Myocyte (in vitro differentiated cells): ENCODE measurements at places on chromosomes 6 and 20. TPM values are rescaled to one million over a fixed set of nuclear protein-coding genes. Genes with fewer than 3 reads are reported as not detected.

Gene BANF2
- not detected in 2 replicates for total RNA-seq

- peak; percentile 67 for DNase-seq
Measured at GRCh38 chr6:157151989-157152388, 171.3 kb downstream of the TMEM242 start.

Gene PM20D2
- total RNA-seq = 7.3 and 11.0 TPM in 2 replicates

DNA sequence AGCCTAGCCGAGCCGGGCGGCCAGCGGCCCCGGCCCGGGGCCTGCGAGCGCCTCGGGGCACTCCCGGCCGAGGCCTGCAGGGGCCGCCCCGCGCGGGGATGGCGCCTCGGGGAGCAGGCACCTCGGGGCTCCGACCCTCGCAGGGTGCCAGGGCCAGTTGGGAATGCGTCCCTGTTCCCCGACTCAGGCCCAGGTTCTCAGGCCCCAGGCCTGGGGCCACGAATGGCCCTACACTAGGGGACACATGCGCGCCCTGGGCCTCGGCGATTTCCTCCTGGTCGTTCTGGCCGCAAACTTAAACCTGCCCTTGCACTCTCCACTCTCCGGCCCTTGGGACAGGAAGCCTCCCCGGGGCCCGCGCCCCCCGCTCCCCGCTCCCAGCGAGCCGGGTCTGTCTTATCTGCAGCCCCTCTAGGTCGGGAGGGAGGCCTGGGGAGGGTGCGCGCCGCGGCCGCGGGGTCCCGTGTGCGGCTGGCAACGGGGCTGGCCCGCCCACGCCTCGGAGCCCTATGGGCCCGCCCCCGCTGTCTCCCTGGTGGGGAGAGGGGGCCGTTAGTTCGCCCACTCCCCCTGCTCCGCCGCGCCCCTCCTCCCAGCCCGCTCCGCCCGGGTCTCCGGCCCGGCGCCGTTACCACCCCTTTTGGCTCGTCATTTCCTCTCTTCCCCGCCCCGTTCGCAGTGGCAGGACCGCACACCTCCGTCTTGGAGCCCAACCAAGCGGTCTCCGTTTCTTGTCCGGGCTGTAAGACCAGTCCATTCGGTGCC is 611 bp downstream of the NFYA start:
- DNase-seq = peak; percentile 83

Gene SDC4
- 34.8 and 51.5 TPM in 2 replicates for total RNA-seq

- DNase-seq = no peak
Measured at GRCh38 chr20:13817342-13817741, 32.5 kb downstream of the NDUFAF5 start.

DNA sequence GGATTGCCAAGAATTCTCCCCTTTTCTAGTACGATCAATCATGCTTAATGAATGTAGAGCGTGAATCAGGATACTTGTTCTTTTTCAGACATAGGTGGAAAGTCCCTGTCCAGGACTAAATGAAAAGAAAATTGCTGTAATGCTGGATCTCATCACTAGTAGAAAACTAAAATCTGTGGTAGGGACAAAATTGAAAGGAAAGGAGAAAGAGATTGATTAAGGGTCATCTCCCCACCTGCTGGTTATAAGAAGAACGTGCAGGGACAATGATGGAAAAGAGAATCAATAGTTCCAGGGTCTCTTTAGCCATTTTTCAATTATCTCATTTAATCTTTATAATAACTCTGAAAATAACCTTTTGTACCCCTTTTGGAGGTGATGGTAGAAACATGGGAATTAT is 18.7 kb upstream of the HLA-DRB1 start:
- DNase-seq = no peak

Gene HLA-DQA2
- not detected in 2 replicates for total RNA-seq

GRCh38 chr6:34934516-34934915 is 45.5 kb downstream of the ANKS1A start:
- DNase-seq = no peak

Gene KCTD20
- total RNA-seq = 48.1 and 52.3 TPM in 2 replicates

Gene PKIG
- total RNA-seq = 46.8 and 51.9 TPM in 2 replicates

DNA sequence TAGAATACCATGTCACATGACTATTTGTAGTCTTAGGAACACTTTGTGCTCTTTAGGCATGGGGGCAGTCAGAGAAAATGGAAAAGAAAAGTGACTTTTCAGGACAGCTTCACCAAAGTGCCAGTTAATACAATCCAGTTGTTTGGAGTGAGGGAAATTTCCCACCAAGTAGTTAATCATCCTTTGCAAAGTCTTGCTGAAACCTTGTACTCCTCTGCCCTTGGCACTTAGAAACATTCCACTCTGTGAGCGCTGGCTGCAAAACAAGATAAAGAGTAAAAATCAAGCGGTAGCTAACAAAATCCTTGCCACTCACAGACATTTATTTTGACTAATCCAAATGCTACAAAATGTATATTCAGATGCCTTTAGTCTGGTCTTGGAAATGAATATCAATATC is 229.2 kb upstream of the HSF2 start:
- no peak for DNase-seq

- DNase-seq = peak; percentile 63
Measured at GRCh38 chr6:80126657-80127345, 20.3 kb downstream of the BCKDHB start.

- no peak for DNase-seq
Measured at GRCh38 chr6:64920257-64920656, 786.8 kb downstream of the EYS start.

DNA sequence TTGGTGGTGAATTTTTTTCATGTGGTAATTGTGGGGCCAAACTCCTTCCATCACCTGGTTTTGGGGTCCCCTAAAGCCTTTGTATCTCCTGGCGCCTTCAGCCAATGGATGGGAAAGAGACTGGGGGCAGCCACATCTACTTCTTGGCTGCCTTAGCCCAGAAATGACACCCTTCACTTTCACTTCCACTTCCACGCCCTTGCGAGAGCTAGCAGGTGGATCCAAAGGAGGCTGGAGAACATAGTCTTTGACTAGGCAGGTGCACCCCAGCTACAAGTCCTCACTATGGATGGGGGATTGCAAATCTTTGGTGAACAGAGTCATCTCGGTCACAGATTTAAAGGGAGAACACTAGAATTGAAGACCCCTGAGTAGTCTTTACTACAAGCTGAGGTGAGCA is 70.8 kb downstream of the NDUFAF5 start:
- no peak for DNase-seq

GRCh38 chr6:45709781-45710220 is 305.9 kb downstream of the CLIC5 start:
- no peak for DNase-seq

GRCh38 chr6:77686931-77687330 is 34.1 kb downstream of the MEI4 start:
- no peak for DNase-seq

- no peak for DNase-seq
Measured at GRCh38 chr20:49989234-49990065, 6.7 kb downstream of the SNAI1 start.

Gene TMEM244
- 0.83 TPM in 1 of 2 replicates, not detected in the other for total RNA-seq

DNA sequence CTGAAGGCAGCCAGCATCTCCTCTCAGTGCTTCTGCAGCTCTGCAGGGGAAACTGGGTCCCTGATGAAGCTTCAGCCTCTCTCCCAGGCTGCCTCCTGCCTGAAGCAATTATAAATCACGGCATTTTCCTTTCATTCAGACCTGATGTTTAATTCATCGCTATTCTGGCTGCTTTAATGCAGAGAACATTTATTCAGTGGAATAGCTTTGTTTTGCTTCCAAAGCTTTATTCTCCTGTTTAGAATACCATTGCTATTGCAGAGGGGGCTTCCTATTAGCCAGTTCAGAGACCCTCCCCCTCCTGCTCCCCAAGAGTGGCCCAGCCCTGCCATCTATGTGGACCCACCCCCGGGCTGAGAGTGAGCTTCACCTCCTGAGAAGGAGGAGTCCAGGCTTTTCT is 255.6 kb downstream of the LRFN2 start:
- DNase-seq = no peak

DNA sequence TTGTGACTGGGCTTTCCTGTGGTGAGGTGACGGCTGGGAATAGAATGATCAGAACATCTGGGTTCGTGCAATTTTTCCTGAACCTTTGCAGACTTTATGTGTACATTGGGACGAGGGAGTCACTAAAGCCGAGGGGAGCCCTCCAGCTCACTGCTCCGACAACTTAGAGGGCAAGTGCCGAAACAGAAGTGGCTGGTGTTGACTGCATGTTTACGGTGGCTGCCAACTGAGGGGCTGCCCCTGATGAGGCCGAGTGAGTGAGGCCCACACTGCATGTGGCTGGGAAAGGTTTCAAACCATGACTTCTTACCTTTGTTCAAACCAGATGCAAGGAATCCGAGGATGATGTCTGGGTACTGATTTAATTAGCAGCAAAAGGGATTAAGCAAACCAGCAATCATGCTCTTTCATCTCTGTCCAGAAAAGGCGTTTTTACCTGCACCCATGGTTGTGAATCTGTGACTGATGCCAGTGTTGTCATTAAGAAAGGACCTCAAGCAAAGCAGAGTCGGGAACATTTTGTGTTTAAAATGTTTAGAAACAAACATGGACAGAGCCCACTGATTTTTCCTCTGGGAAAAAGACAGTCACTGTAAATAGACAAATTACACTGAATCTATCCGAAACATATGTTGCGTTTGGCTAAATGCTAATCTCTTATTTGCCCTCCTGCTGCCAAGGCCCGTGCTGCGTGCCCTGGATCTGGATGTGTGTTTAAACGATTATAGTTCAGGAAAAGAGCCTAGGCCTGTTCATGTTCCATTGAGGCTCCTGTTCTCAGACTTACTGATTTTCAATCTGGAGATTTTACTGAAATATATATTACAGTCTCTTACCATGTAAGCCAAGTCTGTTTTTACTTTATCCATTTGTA is 105.1 kb downstream of the UST start:
- DNase-seq = no peak

GRCh38 chr20:63483834-63484233 is 11.4 kb upstream of the KCNQ2 start:
- DNase-seq = no peak

- no peak for DNase-seq
Measured at GRCh38 chr6:151482290-151482689, 11.5 kb upstream of the CCDC170 start.

DNA sequence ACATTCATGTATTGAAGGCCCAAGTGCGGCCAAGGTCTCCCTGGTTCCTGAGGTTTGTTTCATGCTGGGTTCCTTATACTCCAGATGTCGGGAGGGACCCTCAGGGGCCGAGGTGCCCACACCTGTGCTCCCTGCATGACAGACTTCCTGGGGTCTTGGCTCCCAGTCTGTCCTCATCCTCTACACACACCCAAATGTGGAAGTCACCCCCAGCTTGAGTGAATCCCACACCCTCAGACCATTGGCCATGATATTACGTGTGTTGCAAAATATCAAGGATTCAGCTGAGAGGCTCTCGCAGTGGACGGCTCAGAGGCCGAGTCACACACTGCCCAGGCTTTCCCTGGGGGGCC is 82.2 kb upstream of the DUSP22 start:
- DNase-seq = no peak

Gene CLVS2
- not detected in 2 replicates for total RNA-seq

DNA sequence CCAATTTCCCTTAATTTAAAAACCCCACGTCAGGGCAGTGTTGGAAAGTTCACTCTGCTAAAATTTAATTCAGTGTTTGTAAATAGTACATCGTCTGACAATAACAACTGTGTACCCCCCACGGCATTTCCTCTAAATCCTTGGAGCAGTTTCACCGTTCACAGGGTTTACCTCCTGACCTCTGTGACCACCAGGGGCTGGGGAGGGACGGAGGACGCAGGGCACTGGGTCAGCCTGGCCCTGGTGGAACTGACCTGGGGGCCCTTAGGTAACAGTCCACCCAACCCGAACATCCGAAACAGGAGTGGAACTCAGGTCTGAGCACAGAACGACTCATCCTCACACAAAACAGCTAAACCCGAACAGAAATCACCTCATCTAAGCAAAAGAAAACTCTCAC is 2.1 kb downstream of the ZBTB46 start:
- no peak for DNase-seq

- DNase-seq = no peak
Measured at GRCh38 chr6:4611429-4612129, 164.6 kb upstream of the CDYL start.

GRCh38 chr6:72748759-72749158 is 126.9 kb downstream of the KCNQ5 start:
- DNase-seq = peak; percentile 88

Gene TCF15
- not detected in 2 replicates for total RNA-seq

Gene NKX2-4
- total RNA-seq = not detected in 2 replicates

Gene SYTL3
- 6.9 and 7.1 TPM in 2 replicates for total RNA-seq

GRCh38 chr20:37901654-37902503 is 1.0 kb upstream of the VSTM2L start:
- peak; percentile 86 for DNase-seq

Gene GGT7
- total RNA-seq = 3.1 and 4.0 TPM in 2 replicates

DNA sequence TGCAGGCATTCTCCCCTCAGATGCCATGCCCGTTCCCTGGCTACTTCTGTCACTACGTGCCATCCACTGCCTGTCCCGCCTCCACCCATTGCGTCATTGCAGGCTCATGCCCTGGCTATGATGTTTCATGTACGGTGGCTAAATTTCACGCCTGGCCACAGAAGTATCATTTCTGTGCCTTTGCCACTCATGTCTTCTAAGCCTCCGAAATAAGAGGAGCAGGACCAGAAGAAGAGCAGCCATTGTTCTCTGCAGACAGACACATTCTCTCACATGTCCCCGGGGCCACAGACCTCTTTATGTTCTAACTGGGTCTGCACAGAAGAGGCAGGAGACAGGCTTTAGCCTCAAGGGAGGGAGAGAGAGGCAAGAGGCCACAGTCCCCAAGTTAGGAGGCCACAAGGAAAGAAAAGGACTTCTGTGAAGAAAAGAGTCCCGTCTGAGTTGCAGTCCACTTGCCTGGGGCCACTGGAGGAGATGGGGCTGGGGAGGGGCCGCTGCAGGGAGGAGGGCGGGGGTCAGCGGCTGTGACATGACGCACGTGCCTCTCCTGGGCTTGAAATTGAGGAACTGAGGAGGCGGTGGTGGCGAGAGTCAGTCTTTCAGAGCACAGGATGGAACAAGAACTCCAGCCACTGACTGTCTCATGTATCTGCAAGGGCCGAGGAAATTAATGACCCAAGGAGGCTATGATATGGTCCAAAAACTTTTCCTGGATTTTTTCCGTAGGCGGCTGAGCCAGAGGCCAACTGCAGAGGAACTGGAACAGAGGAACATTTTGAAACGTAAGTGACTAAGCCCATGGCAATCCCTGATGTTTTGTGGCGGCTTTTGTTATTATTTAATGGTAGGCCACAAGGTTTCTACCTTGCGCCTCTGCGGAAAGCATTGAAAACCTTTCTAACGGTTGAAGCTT is 55.9 kb downstream of the TBC1D7 start:
- no peak for DNase-seq

DNA sequence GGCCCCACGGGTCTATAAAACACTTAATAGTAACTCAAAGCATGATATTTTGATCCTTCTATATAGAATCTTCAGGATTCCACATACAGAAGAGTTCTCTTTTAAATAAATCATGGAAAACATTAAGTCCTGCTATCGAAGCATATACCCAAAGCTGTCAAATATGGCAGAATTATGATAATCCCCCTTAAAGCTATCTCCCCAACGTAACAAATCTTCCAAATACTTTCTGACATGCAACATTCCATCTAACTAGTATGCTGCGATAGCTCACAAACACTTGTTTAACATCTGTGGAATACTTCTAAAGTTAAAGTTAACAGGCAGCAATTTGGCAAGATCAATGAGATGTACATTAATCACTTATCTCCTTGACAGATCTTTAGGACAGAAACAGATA is 371.0 kb upstream of the RUNX2 start:
- DNase-seq = no peak

- no peak for DNase-seq
Measured at GRCh38 chr20:50673466-50674137, 17.7 kb downstream of the RIPOR3 start.

Gene GJA1
- total RNA-seq = 3.3 and 4.0 TPM in 2 replicates
